ENCODE measurements at places on chromosomes 7 and 10.

DNA sequence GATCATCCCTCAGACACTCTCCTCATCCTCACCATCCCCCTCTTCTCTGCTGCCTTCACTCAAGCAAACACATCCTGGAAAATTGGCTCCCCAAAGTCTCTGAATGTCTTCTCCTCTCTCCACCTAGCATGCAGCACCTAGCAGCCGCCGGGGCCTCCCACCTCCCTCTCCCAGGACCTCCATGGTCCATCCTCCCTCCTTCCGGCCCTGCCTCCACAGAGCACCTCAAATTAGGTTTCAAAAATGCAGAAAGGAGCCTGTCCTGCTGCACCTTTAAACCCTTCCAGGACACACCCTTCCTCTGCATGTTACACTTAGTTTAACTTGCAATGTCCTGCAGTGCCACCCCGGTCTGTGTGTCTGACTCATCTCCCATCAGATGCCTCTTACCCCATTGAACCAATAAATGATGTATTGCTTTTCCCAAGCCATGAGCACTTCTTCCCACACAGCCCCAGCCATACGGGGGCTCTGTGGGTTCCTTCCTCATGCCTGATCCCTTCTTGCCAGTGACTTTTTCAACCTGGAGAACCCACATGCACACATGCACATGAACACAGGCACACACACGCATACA, 582.5 kb upstream of the MGMT start:
- no peak for DNase-seq

DNA sequence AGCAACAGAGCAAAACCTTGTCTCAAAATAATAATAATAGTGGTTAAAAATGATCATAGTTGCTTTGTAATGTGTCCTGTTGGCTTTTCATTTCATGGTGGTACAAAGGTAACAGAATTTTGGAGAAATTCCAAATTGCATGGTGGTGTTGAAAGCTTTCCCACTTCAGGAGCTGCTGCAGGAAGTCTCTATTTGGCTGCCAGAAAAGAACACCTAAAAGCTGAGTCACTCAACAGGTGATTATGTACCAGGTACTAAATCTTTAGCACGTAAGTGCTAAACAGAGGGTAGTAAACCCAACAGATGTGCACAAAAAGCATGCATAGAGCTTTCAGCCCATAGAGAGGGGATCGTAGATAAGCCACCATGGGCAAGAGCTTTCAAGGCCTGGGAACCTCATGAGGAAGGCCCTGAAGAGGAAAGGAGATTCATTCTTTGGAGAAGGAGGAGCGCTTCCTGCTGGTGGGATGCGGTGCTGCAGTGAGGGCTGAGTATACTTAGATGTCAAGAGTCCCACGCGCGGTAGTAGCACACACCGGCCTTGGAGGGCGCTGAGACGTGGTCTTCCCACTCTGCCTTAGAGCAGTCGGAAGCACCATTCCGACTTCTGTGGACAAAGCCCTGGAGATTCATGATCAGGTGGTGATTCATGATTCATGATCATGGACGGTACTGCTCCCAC, 118.7 kb downstream of the RALA start:
- no peak for DNase-seq

DNA sequence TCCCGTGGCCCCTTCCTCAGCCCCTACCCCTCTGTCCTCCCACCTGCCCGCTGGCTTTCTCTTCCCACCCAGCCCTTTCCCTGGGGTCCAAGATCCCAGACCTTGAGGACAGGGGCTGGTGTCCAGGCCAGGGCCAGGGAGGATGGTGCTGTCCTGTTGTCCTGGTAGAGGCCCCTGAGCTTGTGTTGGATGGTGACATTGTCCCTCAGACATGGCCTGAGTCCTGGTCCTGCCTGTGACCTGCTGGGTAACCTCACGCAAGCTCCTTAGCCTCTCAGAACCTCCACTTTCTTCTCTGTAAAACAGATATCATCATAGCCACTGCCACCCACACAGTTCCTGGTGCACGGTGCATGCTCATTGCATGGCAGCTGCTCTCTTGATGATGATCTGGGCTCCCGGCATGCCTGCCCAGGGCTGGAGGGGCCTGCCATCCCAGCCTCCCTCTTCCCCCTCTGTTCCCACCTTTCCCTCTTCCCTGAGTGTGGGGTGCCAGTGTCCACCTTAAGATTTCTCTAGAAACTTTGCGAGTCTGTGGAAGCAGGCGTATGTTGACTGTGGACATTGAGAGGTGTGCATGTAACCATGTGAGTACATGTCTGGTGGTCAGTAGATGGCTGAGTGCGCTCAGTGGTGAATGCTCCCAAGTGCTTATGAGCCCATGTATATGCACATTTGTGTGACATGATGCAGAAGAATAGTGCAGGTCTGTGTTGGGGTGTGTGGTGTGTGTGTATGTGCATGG, 60.4 kb downstream of the NEURL1 start:
- no peak for DNase-seq

DNA sequence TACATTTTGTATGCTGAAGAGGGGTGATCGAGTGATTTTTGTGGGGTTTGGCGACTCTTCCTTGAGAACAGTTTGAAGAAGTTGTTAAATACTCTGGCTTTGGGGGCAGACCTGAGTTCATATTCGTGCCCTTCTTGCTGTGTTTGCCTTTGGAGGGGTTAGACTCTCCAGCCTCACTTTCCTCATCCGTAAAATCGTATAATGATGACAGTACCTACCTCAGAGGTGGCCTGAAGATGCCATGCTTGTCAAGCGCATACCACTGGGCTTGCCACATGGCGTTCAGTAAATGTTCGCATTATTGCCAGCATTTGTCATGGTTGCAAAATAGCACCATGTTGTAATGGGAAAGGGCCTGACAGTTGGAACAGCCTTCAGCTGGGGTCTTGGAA, 1.3 kb downstream of the STK17A start:
- no peak for DNase-seq

DNA sequence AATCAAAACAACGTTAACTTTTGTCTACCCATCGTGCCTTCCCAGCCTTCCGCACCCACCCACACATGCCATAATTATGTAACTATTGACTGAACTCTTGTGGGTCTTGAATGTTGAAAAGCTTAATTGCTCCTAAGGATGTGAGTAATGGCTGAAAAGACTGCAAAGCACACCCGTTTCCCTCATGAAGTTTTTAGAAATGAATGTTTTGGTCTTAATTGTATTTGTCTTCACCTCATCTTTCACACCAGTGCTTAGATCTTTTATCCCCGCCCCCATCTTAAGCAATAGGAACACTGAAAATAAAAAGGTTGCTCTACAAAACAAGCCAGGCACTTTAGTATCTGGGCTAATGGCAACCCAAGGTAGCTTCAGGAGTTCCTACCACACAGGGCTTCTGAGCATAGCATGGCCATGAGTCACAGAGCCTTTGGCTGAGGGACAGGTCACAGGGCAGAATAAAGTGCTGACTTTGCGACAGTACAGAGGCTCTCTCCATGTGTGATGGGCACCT, 690.5 kb downstream of the PARD3 start:
- no peak for DNase-seq

GRCh38 chr7:18290223-18290622, 205.3 kb upstream of the HDAC9 start:
- no peak for DNase-seq

- no peak for DNase-seq
These were observed 14.9 kb upstream of the GIMAP8 start for GRCh38 chr7:150435390-150436073.

DNA sequence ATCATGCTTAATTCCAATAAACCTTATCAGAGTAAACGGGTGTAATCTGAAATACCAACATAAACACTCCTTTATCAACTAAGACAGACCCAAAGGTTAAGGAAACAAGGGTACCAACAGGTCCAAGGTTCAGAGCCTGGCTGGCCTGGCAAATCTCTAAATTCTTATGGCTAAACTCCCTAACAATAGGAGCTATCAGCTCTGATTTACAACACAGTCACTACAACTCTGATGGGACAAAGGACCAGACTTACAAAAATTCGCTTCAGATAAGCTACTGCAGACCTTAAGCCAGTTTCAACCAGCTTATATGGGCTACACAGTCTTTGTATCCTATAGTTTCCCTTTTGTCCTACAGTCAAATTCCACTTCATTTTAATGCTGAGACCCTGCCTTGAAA, 381.9 kb downstream of the ZWINT start:
- no peak for DNase-seq

DNA sequence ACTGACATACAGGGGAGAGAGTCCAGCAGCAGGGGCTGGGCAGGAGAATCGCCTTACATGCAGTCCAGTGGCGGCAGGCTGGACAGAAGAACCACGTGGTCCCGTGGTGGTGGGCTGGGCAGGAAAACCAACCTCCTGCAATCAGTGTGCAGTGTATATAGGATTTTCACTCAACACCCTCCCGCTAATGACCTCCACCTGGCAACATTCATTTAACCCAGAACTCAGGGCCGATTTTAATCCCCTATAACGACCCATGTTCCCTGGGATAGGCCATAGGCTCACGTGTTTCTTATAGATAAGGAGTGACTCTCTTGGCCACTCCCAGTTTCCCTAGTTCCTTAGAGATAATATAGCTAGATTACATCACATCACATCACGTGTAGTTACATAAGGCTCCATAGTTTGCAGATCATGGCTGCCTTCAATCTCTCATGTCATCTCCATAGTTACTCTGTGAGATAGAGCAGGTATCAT, 19.4 kb downstream of the MTURN start:
- DNase-seq, result no peak

DNA sequence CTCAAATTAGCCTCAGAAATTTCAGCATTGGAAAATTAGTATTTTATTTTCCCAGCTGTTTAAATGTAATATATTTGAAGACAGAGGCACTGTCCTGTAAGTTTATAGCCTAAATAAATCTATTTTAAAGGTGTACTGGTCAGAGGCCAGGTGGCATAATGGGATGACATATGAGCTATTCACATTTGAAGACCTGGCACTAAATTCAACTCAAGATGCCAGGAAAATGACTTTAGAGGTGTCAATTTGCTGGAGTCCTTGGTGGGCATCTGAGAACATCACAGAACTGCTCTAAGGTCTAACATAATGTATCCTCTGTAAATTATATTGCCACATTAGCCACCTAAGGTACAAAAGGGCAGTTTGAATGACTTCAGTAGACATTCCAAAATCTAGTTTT, 348.9 kb upstream of the BMPER start:
- no peak for DNase-seq

- no peak for DNase-seq
These were observed 29.4 kb downstream of the CDH23 start for GRCh38 chr10:71426058-71426605.

GRCh38 chr10:25896421-25896820, 37.6 kb upstream of the MYO3A start:
- no peak for DNase-seq

- DNase-seq, result no peak
These were observed 82.9 kb upstream of the PDCD4 start for GRCh38 chr10:110788620-110789385.

DNA sequence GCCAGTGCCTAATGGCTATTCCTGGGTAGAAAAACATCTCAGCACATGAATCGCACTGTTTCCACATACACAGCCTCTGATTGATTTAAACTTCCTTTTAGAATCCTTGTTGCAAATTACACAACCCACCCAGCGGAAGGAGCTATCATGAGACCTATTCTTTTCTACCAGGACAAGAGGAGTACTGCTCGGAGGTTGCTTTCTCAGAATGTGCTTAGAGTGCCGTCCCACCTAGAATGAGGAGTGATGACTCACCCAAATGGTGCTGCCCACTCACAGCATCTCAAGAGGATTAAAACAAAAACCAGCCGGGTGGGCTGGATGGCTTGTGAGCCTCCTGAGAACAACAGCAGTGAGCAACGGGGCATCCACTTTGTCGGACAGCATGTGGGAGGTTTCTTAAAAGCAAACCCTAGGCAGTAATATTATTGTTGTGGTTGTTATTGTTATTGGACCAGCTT, 128.9 kb downstream of the DGKI start:
- no peak for DNase-seq

- no peak for DNase-seq
These were observed 8.7 kb upstream of the BAMBI start for GRCh38 chr10:28668363-28669226.

DNA sequence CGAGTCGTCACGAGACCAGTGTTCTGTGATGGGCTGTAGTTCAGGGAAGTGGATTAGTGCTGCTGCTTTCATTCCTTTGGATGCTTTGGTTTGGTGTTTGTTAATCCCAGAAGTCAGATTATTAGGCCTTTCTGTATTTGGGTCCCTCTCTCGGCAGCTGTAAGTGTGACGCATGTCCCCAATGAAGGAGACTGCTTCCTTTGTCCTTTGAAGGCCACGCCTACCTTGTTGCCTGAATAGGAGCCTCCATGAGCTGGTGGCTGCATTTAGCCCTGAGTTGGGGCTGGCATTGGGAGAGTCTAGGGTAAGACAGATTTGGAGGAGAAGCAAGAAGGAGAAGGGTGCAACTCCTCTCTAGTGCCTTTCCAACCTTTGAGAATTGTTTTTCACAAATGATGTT, 34.5 kb downstream of the DOCK1 start:
- DNase-seq, result no peak

DNA sequence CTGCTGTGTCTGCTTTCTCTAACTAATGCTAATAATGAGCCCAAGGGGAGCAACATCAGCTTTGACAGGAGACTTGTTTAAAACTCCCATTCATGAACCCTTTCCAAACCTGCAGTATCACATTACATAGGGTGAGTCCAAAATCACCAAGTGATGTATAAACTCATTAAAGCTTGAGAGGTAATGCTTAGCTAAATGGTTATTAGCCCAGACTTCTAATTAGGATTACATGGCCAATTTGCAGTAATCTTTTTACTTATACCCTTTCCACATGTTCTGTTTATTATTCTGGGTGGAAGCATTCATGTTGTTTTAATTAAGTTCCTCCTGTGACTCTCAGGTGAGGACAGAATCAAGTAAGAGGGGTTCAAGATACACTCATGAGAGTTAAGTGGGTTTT, 17.5 kb downstream of the ZNF138 start:
- no peak for DNase-seq

DNA sequence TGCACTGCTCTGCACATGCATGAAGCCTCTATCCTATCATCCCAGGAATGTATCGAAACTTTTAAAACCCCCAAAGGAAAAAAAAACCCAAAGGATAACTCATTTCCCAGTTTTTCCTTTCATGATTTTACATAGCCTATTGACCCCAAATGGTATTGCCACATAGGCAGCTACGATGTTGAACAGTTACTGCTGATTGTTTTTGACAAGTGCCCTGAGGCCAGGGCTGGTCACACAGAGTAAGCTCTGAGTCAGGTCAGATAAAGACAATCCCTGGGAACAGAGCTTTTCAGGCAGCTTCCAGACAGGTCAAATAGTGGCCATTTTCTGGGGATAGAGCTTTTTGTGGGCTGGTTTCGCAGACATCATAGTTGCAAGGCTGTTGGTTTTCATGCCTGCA, 52.1 kb downstream of the MYL10 start:
- DNase-seq, result no peak

- DNase-seq, result no peak
These were observed 136.4 kb downstream of the RPS24 start for GRCh38 chr10:78170026-78170475.

DNA sequence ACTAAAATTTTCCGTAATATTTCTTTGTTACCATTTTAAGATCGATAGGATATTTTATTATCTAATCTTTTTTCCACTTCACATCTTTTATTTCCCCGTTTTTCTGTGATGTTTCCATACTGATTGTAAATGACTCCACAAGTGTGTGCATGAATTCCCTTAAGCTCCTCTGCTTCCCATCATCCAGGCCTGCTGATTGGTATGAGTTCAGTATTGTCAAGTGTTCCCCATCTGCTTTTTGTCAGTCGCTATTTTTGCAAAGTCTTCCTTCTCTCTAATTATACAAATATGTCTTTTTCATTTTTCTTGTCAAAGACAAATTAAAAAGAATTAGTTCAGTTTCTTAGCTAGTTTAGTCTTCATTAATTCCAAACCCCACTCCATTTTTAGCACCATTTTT, 184.7 kb downstream of the EXOC4 start:
- no peak for DNase-seq

All from activated CD8-positive, alpha-beta memory T cell treated with anti-CD3 and anti-CD28 coated beads for 1 hour (primary cell).